Amygdala (tissue), 56 donors: ENCODE measurements at places on chromosomes 5 and 9.

- no peak for DNase-seq
Observed at GRCh38 chr5:143113461-143113860, 290.0 kb downstream of the NR3C1 start.

DNA sequence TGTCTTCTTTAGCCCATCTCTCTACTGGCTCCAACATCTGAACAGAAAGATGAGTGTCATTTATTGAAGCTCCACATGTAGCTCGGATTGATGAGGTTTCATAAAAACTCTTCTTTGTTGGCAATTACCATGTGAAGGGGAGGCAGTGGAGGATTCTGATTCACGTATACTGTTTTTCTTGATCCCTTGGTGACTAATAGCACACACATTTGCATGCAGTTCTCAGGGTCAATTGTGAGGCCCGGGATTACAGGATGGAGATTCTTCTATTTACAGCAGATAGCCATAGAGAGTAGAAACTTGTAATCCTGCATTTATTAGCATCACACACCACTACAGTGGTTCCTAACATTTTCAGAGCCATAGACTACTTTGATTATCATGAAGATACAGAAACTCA lies 133.2 kb upstream of the MARCHF11 start:
- DNase-seq, result no peak

DNA sequence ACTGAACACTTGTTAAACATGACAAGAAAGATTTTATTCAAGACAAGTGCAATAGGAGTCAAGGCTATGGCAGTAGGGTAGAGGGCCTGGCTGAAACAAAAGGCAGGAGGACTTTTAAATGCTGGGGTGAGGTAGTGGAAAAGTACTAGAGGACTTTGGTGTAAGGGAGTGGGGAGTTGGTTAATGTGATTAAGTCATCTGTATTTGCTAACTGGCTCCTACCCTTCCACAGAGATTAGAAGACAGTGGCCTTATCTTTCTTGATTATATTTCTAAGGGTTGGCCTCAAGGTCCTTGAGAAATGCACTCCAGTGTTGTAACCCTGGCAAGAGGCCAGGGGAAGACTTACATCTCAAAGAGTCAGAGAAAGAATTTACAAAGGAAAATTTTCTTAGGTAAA lies 160.2 kb upstream of the FTMT start:
- no peak for DNase-seq

GRCh38 chr9:21381448-21382339 lies 3.5 kb downstream of the IFNA2 start:
- DNase-seq, result no peak

- DNase-seq, result no peak
Observed at GRCh38 chr9:71733176-71733575, 35.1 kb downstream of the CEMIP2 start.

DNA sequence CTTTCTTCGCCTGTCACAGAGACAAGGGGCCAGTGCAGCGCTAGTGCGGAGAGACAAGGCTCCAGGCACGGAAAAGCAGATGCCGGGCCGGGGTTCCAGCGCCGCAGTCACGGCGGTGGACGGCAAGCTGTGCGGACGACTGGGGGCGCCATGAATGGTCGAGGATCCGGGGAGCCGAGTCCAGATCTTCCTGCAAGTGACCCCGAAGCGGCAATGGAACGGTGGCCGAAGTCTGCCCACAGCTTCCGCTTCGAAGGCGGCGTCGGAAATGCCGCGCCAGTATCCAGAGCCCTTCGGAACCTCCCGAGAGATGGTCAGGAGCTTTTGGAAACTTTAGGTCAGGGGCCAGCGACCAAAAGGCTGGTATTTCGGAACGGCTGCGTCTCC lies 601 bp upstream of the FAF2 start:
- peak; percentile 87 for DNase-seq

DNA sequence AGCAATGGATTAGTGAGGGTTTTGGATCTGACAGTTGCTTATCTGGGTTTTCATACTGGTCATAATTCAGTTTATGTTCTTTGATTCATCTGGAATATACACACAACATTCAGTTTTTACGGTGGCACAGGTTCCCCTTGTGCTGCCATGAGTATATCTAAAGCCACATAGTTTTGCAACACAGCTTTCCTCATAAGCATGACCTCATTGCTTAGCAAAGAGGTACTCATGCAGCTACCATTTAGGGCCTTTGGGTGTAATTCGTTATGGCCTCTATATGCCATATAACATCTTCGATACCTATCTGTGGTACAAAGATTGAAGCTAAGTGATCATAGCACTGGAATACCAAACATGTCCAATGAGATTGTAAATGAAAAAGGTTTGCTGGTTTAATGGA lies 2.9 kb upstream of the RBM22 start:
- no peak for DNase-seq

GRCh38 chr5:123007754-123008153 lies 28.8 kb downstream of the PPIC start:
- no peak for DNase-seq

GRCh38 chr5:77893225-77893860 lies 117.2 kb upstream of the TBCA start:
- DNase-seq, result peak; percentile 13

DNA sequence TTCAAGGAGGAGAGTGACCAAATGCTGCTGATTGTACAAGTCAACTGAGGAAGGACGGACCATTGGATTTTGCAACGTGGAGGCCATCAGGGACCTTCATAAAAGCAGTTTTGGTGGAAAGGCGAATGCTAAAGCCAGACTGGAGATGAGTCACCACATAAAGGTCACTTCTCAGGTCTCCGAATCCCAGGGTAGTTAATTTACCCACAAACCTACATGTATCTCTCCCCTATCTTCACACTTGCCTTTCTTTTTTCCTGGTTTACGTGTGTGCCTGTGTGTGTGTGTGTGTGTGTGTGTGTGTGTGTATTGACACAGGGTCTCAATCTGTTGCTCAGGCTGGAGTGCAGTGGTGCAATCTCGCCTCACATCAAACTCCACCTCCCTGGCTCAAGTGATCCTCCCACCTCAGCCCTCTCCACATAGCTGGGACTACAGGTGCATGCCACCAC lies 4.6 kb upstream of the CTNNA1 start:
- no peak for DNase-seq

DNA sequence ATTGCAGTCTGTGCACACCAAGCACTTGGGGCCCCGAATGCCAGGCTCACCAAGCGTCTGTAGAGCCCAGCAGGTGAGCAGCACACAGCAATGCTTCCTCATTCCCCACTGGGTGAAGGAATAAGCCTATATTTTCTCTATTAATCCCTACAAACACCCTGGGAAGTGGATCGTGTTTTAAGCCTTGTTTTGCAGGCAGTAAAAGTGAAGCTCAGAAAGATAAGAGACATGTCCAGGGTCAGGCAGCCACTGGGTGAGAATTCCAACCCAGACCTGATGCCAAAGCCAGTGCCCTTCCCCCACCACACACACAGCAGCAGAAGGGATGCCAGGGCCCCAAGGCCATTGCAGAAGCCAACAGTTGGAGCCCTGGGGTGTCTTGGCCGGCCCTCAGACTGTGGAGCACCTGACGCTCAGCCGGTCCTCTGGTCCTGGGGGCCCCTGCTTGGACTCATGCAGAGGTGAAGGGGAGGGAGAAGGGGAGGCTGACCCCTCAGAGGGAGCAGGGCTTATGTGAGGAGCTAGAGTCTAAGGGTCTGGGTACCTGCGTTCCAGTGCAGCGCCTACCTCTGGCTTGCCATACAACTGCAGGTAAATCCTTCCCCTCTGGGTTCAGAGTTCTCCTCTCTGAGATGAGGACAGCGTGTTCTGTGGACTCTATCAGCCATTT lies 26.3 kb upstream of the SYNPO start:
- no peak for DNase-seq

GRCh38 chr5:126814721-126815404 lies 37.9 kb downstream of the LMNB1 start:
- DNase-seq, result no peak
